ENCODE measurements at places on chromosomes 6 and 20.

GRCh38 chr20:325889-326644 is 715 bp downstream of the SOX12 start:
- DNase-seq: peak; percentile 50

DNA sequence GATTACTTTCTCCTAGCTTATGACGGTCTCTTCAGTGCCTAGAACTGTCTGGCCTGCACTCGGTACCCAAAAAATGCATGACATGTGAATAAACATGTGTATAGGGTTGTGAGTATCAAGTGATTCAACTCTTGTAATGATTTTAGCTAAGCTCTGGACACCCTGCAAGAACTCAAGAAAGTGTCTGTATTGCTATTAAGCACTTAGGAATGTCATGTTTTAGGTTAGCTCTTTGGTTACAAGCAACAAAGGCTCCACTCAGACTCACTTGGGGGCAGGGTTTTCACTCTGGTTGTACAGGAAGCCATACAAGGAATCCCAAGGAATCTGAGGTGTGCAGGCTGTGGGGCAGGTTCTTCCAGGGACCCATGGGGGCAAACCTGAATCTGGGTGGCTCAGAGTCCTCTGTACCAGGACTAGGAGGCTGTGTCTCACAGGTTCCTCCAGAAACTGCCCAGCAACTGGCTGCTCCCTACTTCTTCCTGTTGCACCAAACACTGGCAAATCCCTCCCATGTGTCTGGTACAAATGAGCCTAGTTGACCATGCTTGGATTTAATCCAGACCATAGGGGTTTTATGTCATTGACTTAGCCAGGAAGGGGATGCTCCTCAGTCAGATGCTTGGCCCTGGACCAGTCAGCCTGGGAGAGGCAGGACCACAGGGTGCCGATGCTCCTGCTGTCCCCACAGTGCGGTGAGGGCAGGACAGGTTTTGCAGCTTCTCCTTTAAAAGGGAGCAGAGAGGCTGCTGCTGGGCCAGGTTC is 77.9 kb upstream of the CDH4 start:
- DNase-seq: no peak

DNA sequence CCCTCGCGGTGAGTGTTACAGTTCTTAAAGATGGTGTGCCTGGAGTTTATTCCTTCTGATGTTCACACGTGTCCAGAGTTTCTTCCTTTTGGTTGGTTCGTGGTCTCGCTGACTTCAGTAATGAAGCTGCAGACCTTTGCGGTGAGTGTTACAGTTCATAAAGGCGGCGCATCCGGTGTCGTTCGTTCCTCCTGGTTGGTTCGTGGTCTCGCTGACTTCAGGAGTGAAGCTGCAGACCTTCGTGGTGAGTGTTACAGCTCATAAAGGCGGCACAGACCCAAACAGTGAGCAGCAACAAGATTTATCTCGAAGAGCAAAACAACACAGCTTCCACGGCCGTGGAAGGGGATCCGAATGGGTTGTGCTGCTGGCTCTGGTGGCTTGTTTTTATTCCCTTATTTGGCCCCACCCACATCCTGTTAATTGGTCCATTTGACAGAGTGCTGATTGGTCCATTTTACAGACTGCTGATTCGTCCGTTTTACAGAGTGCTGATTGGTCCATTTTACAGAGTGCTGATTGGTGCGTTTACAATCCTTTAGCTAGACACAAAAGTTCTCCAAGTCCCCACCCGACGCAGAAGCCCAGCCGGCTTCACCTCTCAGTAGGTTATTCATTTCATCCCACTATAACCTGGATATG is 48.2 kb upstream of the ARG1 start:
- no peak for DNase-seq

- no peak for DNase-seq
Measured at GRCh38 chr6:166361077-166361429, 18.7 kb upstream of the SFT2D1 start.

DNA sequence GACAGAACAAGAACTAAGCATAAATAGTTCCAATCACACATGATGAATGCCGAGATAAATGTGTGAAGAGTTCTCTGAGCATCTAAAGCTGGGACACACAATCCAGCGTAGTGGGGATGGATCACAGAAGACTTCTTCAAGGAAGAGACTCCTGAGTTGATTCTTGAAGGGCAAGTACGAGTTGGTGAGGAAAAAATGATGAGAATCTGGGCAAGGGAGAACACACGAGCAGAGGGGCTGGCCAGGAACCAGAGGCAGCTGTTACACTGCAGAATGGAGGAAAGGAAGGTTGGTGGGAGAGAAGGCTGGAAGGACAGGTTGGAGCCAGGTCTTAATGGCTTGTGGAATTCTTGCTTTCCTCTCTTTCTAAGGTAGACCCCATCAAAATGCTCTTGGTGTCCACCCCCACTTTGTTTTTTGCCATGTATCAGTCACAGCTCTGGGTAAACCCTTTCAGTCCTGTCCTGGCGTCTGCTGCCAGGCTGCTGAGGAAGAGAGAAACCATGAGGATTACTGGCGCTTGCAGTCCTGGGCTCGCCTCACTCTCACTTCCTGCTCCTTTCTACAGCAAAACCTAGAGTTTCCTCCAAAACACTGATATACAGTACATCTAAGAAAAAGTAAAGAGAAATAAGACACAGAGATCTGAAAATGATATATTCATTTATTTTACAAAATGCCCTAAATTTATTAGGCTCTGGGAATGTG is 127.6 kb upstream of the FAM184A start:
- no peak for DNase-seq

GRCh38 chr6:26543953-26544352 is 5.8 kb downstream of the HMGN4 start:
- DNase-seq: no peak

DNA sequence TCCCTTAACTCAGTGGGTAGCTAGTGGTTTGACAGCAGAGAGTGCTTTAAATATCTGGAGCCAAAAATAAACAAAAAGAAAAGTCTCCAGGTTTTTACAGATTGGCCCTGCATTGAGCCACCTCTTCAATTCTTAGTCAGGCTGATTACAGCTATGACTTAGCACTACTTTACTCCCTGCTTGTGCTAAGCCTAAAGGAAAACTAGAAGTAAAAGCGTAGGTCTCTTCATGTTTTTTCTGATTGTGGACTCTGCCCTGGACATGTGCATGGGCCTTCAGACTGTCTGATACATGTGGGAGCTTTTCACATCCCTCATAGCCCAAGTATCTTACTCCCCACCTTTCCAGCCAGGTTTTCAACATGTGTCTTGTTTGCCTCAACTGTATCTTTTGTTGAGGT is 33.3 kb downstream of the KPNA5 start:
- no peak for DNase-seq

GRCh38 chr6:134074151-134075055 is 22.0 kb upstream of the SLC2A12 start:
- no peak for DNase-seq

DNA sequence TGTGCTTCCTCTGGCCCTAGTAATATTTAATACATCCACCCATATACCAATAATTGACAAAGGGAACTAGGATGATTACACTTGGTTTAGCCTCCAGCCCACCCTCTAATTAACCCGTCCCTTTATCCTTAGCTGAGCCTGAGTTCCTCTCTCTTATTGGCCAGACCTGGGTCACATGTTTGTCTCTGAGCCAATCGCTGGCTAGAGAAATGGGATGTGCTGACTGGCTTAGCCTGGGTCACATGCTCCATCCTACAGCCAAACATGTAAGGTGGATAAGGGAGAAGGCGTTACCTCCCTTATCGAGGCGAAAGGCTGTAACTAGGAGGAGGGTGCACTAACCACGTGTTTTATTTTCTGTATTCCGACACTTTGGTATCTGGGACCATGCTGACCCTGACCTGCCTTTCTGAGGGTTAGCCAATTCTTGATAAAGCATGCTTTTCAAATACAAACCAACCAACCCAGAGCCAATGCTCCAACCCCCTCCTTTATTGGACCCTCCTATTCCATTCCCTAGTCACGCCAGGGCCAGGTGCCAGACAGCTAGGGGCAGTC is 262.7 kb downstream of the PREX1 start:
- no peak for DNase-seq

Data from 8988T (cell line).